ENCODE measurements at places on chromosomes 6 and 20.

DNA sequence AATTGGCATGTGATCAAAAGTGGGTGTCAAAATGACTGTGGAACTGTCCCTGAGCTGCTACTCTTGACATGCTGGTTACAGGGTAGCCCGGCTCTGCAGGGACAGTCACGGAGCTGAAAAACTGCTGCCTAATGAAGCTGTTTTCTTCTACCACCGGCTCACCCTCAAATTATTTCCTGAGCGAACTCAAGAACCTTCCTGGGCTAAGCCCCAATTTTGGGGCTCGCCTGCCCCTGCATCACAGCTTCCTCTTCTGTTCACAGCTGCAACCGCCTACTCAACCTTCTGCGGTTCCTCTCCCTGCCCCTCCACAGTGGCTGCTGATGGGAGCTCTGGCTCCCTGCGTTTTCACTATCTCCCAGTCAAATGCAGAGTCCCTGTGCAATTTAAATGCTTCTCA is 110.8 kb upstream of the MLN start:
- DNase-seq = peak; percentile 9

DNA sequence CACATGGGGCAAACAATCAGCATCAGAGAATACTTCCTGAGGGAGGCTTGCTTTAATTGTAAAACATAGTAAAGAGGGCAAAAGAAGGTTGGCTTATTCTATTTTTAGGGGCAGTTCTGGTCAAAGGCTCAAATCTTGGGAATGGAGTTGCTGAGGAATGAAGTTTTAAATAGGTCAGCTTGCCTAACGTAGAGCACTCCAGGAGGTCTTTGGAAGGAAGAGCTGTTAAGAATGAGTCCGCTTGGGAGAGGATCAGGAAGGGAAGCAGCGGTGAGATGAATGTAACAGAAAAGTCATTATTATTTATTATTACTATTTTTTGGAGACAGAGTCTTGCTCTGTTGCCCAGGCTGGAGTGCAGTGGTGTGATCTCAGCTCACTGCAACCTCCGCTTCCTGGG is 108.7 kb downstream of the ZFAND3 start:
- no peak for DNase-seq

DNA sequence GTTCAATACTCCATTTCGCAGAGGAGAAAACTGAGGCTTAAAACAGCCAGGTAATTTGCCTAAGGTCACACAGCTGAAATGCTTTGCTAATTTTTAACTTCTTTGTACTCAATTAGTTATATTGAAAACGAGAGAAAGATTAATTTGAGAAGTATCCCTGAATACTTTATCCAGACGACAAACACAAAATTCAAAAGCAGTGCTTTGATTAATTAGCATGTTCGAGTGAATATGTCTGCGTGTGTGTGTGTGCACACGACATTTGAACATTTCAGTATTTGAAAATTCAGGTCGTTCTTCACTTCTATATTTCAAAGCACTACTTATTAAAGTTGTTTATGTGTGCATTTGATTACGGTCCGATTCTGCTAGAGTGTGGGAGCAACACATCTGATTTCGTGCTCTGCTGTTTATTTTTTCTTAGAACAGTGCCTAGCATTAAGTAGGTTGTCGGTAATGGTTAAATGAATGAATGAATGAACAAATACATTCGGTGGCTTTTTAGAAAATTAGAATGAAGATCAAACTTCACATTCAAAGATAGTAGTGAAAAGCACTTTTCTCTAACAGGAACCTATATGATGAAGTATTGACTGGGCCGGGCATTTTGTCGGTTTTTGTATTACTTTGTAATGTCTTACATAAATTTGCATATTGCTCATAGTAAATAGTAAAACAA is 36.9 kb upstream of the SYNCRIP start:
- DNase-seq = no peak

DNA sequence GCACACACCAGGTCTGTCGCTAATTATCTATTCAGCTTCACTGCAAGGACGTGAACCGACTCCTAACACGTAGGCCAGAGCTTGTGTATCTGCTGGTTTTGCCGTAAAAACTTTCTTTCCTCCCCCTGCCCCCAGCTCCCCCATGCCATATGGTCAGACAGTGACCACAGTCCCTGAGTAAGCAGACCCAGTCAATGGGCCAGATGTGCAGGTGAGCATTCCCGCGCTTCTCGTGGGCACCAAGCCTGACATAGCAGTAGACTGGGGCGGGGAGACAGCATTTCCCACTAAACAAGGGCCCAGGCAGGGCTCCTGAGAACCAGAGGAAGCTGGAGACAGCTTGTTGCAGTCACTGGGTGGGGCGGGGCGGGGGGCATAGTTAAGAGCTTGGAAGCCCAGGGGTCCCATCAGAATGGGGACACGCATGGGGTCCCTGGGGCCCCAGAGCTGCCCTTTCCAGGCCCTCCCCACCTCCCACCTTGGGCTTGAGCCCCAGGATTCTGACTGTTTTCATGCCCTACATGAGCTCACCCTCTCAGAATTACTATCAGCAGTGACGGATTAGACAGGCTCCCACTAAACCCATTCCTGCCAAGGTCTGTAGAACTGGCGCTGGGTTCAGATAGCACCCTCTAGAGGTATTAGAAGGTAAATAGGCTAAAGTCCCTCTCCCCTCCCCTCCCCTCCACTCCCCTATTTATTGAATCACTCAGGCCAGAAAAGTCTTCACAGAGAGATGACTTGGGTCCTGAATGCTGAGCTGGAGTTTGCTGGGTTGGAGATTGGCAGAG is 51.8 kb downstream of the CDH26 start:
- no peak for DNase-seq

GRCh38 chr20:9500121-9500520 is 14.3 kb upstream of the LAMP5 start:
- DNase-seq = no peak

GRCh38 chr20:34907616-34908469 is 31.4 kb downstream of the ACSS2 start:
- DNase-seq = no peak

DNA sequence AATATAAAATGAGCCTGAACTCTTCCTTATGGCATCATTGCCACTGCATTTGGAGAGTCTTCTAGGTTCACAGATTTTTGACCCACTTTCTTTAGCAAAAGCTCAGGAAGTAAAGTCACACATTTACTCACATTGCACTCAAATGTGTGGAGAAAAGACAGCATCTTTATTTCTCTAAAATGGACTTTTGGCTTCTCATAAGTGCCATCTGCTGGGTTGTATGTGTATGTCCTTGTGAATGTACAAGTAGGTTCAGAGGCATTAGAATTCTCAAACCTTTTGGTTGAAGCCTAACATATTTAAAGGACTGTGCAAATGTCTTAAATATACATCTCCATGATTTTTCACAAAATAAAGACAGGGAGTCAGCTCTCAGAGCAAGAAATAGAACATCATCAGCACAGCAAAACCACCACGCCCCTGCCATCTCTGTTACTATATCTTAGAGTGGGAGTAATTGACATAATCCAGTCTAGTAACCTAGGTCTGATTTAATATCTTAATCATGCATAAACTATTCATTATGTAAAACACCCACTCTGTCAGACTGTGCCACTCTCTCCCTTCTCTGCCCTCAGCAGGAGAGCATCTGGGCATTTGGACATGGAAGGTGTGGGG is 42.2 kb upstream of the SPTLC3 start:
- no peak for DNase-seq

DNA sequence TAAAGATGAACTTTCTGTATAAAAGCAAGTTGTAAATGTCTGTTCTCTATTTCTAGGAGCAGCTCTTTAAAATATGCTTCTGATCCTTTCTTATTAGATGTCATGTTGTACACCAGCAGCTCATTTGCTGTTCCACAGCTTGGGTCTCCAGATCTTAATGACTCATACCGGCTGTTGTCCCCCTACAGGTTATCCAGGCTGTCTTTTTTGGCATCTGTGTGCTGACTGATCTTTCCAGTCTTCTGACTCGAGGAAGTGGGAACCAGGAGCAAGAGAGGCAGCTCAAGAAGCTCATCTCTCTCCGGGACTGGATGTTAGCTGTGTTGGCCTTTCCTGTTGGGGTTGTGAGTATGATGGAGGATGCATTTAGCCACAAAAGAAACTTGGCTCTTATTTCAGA is 76.0 kb downstream of the AIG1 start:
- no peak for DNase-seq

DNA sequence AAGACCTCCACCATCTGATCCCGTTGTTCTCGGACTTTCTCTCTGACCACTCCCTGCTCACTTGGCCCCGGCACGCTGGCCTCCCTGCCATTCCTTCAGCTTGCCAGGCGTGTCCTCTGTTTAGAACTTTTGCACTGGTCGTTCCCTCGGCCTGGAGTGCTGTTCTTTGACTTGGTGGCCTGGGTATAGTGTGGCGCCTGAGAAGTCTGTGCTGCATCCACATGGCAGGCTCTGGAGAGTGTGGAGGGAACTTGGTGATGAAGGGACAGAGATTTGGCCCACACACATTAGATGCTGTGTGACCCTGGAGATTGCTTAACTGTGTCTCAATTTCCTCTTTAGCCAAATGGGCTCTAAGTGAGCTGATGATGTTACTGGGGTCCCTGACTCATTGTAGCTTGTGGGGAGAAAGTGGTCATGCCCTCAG is 13.0 kb upstream of the TGM2 start:
- DNase-seq = no peak

DNA sequence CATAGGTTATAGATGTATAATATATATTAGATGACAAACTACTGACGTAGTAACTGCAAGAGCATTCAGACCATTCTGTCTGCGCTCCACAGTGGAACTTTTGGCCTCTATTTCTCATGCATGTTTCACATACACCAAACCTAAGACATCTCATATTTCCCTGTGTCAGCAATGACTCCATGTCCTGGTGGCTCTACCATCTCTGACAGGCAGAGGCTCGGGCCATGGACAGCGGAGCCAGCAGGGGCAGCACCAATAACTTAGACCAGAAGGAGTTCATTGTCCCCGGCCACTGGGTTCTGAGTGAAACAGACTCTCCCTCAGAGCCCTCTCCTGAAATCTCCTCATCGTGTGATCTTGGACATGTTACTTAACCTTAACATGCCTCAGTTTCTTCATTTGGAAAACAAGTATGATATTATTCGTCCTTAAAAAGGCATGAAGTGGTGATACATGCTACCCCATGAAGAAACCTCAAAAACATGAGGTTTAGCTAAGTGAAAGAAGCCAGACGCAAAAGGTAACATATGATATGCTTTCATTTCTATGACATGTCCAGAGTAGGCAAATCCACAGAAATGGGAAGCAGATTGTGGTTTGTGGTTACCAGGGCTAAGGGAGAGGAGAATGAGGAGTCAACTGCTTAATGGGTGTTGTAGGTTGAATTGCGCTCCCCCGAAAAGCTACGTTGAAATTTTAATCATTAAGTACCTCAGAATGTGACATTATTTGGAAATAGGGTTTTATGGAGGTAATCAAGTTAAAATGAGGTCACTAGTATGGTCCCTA is 564.0 kb upstream of the JARID2 start:
- no peak for DNase-seq

GRCh38 chr20:62292108-62292507 is 10.7 kb upstream of the ADRM1 start:
- DNase-seq = no peak

DNA sequence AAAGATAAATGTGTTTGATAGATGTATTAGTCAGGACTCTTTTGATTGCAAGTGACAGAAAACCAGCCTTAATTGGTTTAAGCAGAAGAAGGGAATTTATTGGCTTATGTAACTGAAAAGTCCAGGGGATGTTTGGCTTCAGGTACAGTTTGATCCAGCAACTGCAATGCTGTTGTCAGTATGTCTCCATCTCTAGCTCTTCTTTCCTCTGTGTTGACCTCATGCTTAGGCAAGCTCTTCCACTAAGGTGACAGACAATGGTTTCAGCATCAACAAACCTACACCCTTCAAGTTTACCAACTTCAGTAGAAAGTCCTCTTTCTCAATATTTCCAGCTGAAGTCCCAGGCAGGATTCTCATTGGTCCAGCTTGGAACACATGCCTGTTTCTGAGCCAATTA is 28.1 kb upstream of the ARFGEF2 start:
- no peak for DNase-seq

GRCh38 chr6:111952821-111953540 is 79.7 kb upstream of the FYN start:
- DNase-seq = no peak

- peak; percentile 79 for DNase-seq
Measured at GRCh38 chr6:37051138-37052026, 45.9 kb downstream of the FGD2 start.

- DNase-seq = no peak
Measured at GRCh38 chr6:143744551-143745165, 66.9 kb downstream of the PHACTR2 start.

DNA sequence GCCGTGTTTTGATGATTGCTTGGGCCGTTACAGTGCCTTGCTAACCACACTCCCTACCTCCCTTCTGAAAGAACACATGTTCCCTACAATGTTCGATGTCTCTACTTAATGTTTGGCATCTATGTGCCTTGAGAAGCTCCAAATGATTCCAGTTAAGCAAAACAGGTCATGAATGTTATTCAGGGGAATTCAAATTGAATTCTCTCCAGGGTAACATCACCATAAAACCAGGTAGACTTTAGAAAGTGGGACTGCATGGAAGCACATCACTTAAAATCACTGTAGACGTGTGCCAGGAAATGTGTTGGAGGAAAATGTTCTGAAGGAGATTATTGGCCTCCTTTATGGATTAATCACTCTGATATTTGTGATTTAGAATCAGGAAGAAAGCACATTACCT is 128.1 kb downstream of the ADAT2 start:
- DNase-seq = no peak

DNA sequence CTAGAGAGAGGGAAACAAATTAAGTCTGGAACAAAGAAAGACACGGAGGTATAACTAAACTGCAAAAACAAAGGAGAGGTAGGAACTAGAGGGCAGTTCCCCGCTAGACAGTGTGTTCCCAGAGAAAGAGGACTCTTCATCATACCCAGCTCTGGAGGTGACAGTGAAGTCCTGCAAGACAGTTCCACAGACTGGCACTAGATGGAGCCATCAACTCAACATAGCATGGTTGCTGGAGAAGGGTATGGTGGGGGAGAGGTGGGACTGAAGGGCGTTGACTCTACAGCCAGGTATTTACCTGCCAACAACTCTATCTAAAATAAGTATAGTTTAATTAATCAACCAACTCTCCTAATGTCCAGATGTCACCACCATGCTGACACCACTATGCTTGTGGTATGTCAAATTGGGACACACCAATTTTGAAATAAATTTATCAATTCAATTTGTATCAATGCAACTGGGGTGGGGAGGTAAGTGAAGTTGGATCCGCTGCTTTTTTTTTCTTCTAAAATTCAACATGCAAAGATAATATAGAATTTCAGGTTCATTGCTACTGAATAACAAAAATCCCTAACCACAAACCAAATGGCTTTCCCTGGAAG is 9.7 kb downstream of the BACH2 start:
- peak; percentile 31 for DNase-seq
